ENCODE measurements at places on chromosomes 3 and 15. TPM values are rescaled to one million over a fixed set of nuclear protein-coding genes. Genes with fewer than 3 reads are reported as not detected.

- DNase-seq = no peak
Observed at GRCh38 chr3:64645243-64645642, 42.6 kb downstream of the ADAMTS9 start.

- peak; percentile 71 for DNase-seq
Observed at GRCh38 chr15:42511007-42511391, 15.6 kb downstream of the SNAP23 start.

GRCh38 chr15:25710184-25710583 is 152.9 kb downstream of the ATP10A start:
- no peak for DNase-seq

- DNase-seq = peak; percentile 47
Observed at GRCh38 chr15:66850078-66850991, 148.3 kb downstream of the SMAD6 start.

DNA sequence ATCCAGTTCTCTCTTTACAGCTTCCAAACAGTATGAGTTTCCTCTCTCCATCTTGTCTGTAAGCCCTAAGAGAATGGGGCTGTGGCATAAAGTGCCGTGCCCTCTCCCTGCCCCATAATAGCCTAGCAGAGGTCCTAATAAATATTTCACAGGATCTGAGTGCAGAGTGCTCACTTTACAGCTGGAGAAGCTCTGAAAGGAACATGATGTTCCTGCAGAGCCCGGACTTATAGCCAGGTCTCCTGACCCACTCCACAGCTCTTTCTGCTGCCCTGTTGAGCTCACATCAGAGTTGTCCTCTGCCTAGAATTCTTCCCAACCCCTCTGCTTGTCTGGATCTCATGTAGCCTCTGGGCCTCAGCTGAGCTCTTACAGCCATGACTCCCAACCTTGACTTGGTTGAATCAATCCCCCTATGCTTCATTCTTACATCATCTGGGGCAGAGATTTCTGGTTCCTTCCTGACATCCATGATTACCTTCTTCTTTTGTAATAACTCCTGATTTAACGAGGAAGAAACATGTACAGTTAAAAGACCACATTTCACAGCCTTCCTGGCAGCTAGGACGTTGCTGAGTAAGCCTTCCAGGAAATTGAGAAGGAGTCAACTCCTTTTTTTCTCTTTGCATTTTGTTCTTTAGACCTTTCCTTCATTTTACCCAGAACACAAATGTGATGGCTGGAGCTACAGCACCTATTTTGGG is 135.3 kb downstream of the RPLP1 start:
- DNase-seq = no peak

The RPP25 gene
- total RNA-seq = 26.0 TPM

The SPINK8 gene
- total RNA-seq = not detected

GRCh38 chr15:61253186-61253585 is 24.1 kb upstream of the RORA start:
- no peak for DNase-seq

DNA sequence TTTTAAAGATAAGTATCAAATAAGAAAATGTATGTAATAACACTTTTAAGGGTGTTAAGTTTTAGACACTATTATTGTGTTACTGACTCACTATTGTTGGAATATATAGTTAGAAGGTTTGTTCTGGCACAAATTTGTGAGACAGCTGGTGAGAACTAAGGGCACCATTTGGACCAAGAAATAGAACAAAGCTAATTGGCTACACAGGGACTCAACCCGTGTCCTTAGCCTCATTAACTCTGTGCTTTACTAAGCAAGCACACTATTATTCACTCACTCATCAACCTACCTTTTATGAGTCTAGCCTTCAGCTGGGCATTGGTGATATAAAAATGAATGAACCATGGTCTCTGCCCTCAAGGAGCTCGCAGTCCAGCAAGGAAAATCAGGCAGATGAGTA is 4.1 kb upstream of the UNC13C start:
- DNase-seq = no peak

GRCh38 chr15:40285151-40285550 is 2.3 kb upstream of the ANKRD63 start:
- DNase-seq = no peak

The EAF2 gene
- 0.44 TPM for total RNA-seq

The QRICH1 gene
- total RNA-seq = 56.0 TPM

Data from lung microvascular endothelial cell (primary cell).